CD8-positive, alpha-beta memory T cell (primary cell): ENCODE measurements at places on chromosomes 16 and 17. TPM values are rescaled to one million over a fixed set of nuclear protein-coding genes. Genes with fewer than 3 reads are reported as not detected.
A peak's percentile ranks its signal among the peaks of the same experiment; 100 is the strongest.

ACSM5 gene
- total RNA-seq: not detected

- H3K27me3 ChIP-seq: no peaks in the 10 kb centered on the region
- DNase-seq: no peak
- no peak overlapping the region for H3K27ac ChIP-seq
- peaks cover 26% of the 10 kb centered on the region for H3K36me3 ChIP-seq
Measured at GRCh38 chr17:61986898-61987297, 59.1 kb upstream of the INTS2 start.

TAF1C gene
- total RNA-seq: 51.2 TPM

KPNB1 gene
- total RNA-seq: 915 TPM

GRCh38 chr17:34095106-34095505 lies 160.0 kb upstream of the CCL2 start:
- H3K4me1 ChIP-seq: no peaks in the 10 kb centered on the region
- no peak for DNase-seq
- no peak overlapping the region for H3K27ac ChIP-seq
- no peaks in the 10 kb centered on the region for H3K27me3 ChIP-seq
- no peak overlapping the region for H3K4me3 ChIP-seq
- no peaks in the 10 kb centered on the region for H3K36me3 ChIP-seq

MT1B gene
- not detected for total RNA-seq

PLA2G10 gene
- total RNA-seq: not detected

DNA sequence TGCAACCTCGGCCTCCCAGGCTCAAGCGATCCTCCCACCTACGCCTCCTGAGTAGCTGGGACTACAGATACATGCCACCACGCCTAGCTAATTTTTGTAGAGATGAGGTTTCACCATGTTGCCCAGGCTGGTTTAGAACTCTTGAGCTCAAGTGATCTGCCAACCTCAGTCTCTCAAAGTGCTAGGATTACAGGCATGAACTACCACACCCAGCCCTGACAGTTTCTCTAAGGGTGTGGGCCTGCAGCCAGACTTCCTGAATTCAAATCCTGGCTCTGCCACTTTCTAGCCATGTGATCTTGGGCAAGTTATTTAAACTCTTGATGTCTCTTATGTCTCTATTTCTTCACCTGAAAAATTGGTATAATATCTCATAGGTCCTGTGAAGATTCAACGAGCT lies 5.6 kb downstream of the CUEDC1 start:
- H3K27ac ChIP-seq: no peak overlapping the region
- H3K4me1 ChIP-seq: peaks cover 22% of the 10 kb centered on the region
- no peaks in the 10 kb centered on the region for H3K36me3 ChIP-seq
- H3K27me3 ChIP-seq: no peaks in the 10 kb centered on the region
- H3K4me3 ChIP-seq: no peak overlapping the region

DNA sequence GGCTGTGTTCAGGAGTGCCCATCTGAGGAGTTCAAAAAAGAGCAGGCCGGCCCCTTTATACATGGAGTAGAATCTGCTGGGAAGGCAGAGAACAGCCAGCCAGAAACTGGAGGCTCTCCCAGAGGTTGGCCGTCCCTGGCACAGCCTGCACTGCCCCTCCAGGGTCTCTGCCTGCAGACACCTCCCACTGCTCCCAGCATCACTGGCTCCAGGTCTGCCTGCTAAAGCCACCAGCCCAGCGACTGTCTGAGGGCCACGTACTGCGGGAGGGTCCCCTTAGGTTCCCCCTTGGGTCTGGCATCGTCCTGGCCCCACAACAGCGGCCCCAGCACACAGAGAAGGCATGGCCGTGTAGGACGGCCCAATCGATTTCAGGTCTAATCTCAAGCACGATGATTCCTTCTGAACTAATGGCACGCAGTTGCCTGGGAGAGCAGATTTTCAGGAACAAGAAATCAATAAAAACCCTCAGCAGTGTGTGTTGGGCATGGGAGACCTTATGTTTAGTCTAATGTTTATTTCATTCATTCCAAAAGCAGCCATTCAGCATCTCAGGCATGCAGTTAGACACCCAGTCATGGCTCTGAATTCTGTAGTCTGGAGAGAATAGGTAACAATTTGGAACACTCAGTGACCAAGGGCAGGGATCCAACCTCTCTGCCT lies 95.6 kb downstream of the PGS1 start:
- no peaks in the 10 kb centered on the region for H3K27me3 ChIP-seq
- no peak for DNase-seq
- peaks cover 12% of the 10 kb centered on the region for H3K4me1 ChIP-seq
- H3K27ac ChIP-seq: no peak overlapping the region
- H3K4me3 ChIP-seq: no peak overlapping the region

FOXO3B gene
- total RNA-seq: 5.4 TPM

ABCC6 gene
- not detected for total RNA-seq

VMP1 gene
- 151 TPM for total RNA-seq

GPR179 gene
- 0.09 TPM for total RNA-seq

KIF2B gene
- total RNA-seq: not detected

TP53TG3D gene
- total RNA-seq: not detected

DNA sequence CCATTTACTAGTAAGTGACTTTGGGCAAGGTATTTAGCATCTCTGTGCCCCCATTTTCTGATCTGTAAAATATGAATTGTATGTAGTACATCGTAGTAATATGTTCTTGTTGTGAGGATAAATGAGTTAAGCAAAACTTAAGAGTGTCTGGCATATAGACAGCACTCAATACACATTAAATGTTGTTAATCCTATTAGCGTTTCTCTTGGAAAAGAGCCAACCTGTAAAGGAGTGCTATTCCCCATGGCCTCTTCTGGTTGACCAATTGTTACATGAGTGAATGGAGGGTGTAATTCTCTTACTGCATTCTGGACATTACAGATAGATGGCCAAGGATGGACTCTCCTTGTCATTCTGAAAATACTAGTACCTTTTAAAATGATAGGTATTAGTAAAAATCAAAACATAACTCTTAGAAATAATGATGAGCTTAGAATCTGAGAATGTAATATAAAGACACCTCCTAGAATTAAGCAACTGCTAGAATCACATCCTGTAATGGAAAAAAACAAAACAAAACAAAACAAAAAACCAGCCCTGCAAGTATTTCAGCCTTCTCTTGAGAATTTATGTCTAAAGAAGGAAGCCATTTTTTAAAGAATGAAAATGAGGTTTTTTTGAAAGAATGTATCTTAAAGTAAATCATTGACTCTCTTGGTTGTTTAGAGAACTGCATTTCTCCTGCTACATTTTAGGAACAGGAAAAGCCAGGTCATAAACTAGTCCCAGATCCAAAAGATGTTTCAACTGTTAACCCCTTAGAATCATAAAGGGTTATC lies 30.5 kb downstream of the IQCK start:
- H3K27me3 ChIP-seq: no peaks in the 10 kb centered on the region
- H3K36me3 ChIP-seq: no peaks in the 10 kb centered on the region
- no peak overlapping the region for H3K4me3 ChIP-seq
- no peak overlapping the region for H3K27ac ChIP-seq
- no peak for DNase-seq

METTL16 gene
- 67.2 TPM for total RNA-seq

YPEL3 gene
- 36.1 TPM for total RNA-seq

- H3K36me3 ChIP-seq: no peaks in the 10 kb centered on the region
- peak; percentile 39 for DNase-seq
- H3K4me1 ChIP-seq: peaks cover 34% of the 10 kb centered on the region
Measured at GRCh38 chr16:87895641-87896141, 26.4 kb upstream of the SLC7A5 start.

DNA sequence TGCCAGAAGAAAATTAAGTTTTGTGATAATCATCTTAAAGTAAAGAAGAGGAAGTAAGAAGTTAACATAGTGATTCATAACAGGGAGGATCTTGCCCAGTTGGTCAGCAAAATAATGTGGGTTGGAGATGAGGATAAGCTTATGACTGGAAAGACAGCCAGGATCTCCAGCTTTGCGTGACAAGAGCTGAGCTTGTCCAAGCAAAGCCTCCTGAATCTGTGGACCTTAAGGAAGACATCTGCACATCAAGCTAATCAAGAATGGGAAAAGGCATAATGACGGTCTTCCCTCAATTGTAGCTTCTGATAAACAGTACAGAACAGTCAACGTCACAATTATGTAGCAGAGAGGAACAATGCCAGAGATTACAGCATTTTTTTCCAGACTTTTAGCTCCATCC lies 744.7 kb upstream of the GOT2 start:
- H3K4me1 ChIP-seq: no peaks in the 10 kb centered on the region
- H3K27ac ChIP-seq: no peak overlapping the region
- no peaks in the 10 kb centered on the region for H3K27me3 ChIP-seq
- DNase-seq: no peak
- H3K4me3 ChIP-seq: no peak overlapping the region
- H3K36me3 ChIP-seq: no peaks in the 10 kb centered on the region
